ENCODE measurements at places on chromosomes 7 and 10.

DNA sequence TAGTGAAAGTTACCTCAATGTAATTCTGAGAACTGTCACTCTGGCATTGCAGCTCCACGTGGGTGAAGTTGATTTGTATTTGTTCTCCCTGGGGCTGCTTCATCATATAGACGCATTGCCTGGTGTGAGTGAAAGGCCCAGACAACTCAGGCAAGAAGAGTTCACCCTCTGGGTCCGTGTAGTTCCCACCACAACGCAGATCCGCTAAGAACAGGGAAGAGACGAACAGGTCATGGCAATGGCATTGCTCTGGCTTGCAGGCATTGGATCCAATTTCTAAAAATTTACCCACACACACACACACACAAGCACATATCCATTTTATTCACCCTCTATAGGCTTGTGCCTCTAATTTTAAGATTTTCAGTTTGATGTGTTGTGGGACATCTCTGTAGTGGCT lies 45.4 kb downstream of the CUBN start:
- DNase-seq = no peak

DNA sequence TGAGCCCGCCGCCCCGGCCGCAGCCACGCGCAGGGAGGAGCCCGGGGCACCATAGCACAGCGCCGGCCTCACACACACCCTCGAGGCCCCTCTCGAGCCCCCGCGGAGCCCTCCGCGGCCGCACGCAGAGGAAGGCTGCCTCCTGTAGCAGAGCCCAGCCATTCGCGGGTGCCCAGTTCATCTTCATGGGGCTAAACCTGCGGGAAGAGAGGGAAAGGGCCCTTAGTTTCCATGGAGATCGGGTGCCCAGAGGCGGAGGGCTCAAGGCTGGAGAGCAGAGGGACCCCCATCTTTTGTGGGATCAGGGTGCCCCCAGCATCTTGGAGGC lies 2.9 kb upstream of the SYCE1 start:
- DNase-seq = no peak

DNA sequence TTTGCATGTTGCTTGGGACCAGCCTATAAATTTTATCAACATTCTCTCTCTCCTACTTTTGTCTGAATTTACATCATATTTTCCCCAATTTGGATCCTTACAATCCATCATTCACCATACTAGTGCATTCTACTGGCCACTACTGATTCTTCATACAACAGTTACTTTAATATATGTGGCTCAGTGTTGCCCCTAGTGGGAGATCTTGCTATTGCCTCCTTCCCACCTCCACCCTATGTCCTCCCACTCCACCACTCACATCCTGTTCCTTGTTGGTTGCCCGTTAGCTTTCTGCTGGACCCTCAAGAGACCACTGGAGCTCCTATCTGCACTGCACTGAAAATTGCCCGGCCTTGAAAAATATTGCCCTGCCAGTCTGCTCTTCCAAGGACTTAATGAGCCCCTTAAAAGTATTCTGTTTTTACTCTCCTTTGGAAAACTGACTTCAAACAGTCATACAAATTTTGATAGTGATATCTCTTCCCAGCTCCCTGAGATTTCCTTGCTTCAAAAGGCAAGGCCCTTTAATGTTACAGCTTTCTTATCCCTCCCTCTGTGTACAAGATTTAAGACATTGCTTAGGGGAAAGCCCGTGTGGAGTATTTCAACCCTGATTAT lies 243.2 kb upstream of the TMEM229A start:
- DNase-seq = no peak

DNA sequence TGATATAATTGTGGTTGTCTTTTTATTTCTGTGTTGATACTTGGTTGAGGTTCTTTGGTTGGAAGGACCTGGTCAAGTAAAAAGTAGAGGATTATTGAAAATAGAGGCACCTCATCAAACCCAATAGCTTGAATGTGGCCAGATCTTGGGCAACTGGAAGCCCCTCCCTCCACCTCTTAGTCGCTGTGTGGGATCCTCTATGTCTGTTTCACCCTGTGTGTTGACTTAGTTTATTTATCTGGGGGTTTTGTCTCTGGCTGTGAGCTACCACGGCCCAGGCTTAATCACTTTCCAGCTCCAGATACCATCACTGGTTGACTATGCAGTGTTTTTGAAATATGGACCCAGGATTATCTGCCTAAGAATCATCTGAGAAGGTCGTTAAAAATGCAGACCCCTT lies 58.3 kb downstream of the AP3M1 start:
- DNase-seq = no peak

- DNase-seq = no peak
Observed at GRCh38 chr7:103116991-103117390, 31.9 kb downstream of the NAPEPLD start.

DNA sequence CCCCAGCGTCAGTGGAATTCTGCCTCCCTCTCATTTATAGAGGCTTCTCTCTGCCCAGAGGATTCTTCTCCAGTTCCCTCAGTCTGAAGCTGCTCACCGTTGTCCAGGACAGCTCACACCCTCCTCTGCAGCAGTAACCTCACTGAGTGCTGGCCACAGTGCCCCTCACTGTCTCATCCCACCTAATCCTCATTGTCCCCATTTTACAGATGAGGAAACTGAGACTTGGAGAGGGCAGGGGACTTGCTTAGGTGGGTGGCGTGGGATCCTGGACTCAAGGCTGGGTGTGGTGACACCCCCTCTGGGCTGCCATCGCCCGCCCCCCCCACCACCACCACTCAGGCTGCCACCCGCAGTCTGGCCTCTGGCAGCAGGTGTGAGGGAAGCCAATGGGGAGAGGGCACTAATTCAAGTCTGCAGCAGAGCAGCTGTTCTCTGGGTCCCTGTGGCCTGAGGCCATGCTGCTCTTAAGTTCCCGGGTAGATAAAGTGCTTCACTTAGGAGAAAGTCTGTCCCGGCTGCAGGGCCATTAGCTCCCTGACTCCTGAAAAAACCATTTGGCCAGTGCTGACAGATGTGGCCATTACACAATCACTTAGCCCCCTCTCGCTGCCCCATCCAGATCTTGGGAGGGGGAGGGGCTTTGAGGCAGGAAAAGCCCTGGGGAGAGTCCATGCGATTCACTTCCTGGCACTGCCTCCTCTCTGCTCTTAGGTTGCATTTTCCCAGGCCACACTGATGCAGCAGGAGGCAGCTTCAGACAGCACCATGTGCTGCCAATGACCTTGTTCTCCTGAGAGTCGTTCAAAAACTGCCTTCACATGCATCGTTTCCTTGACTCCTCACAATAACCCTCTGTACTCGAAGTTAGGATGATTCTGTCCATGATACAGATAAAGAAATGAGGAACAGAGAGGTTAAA lies 36.3 kb downstream of the DRGX start:
- no peak for DNase-seq

- DNase-seq = no peak
Observed at GRCh38 chr7:37990337-37990736, 69.9 kb downstream of the EPDR1 start.

GRCh38 chr7:45026013-45026412 lies 26.0 kb downstream of the CCM2 start:
- DNase-seq = peak; percentile 14

GRCh38 chr7:79298145-79298760 lies 155.2 kb downstream of the MAGI2 start:
- no peak for DNase-seq

DNA sequence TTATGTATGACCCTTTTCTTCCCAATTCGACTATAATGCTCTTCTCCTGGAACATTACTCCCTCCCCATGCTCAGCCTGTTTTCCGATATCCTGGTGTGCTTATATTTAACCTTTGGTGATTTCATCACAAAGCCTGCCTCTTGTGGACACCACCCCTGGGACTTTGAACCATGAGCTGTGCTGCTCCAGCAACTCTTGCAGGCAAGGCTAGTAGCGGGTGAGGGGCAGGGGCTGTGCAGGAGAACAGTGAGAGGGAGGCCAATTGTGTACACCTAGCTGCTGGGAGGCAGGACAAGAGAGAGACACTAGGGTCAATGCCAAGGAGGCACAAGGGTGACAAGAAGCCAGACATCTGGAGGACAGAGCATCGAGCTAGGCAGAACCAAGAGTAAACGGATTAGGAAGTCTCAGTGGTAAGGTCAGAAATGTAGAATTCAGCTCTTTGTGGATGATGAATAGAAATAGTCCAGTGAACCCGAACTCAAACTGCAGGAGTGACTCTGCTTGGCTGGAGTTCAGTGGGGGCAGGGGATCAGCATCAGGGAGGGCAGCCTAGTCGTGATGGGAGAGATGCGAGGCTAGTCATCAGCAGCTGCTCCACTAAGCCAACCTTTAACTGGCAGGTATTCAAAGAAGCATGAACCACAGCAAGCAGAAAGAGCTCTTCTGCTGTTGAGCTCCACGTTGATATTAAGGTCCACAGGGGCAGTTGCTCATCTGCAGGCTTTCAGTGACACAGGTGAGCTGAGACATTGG lies 31.0 kb upstream of the MKI67 start:
- DNase-seq = no peak

DNA sequence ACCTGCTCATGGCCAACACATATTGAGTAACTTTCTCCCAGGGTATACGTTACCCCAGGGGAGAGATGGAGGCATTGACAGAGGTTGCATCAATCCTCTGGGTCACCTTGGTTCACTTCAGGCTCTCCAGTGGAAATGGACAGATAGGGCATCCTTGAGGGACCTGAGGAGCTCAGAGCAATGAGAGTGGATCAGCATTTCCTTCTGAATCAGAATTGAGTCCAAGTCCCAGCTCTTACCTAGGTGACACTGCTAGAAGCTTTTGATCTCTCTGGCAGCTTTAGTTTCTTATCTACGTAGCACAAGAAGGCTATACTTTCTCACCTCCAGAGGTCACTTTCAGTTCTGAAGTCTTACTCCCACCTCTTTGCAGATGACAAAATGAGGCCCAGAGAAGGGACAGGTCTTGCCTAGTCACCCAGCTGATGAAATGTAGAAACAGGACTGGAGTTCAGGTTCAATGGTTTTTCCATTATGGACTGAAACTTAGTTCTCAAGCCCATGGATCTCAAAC lies 35.2 kb downstream of the PANK1 start:
- DNase-seq = no peak

DNA sequence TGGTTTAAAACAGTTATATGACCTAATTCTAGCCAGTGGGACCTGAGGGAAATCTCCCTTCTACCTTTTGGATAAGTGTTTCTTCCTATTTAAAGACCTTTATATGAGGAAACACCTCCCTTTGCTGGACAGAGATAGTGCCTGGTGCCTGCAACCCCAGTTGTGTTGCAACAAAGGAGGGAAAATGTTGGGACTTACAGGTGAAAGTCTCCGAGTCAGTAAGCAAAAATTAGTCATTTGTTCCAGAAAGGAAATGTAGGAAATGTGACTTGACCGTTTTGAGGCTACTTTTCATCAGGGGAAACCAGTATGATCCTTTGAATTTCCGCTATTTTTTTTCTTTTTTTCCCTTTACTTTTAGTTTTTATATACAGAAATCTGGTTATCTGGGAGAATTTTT lies 165.5 kb downstream of the DKK1 start:
- DNase-seq = no peak

- DNase-seq = no peak
Observed at GRCh38 chr7:142855756-142856564, 1.1 kb downstream of the EPHB6 start.

DNA sequence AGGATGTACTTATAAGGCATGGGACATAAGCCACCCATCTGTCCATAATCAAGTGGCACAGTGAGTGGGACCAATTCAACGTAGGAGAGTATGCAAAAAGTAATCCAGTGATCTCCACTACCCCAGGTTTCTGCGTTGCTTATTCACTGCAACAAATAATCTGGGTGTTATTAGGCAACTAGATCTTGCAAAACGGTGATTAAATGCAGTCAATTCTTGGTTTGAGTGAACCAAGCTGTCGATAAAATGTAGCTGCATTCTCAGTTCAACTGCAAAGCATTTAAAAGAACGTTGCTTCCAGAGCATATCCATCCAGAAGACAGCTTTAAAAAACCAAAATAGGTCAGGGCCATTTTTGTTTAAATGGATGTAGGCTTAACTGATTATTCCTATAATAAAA lies 5.0 kb downstream of the LSMEM1 start:
- no peak for DNase-seq

GRCh38 chr7:157898802-157899505 lies 562.1 kb downstream of the DNAJB6 start:
- DNase-seq = peak; percentile 19

DNA sequence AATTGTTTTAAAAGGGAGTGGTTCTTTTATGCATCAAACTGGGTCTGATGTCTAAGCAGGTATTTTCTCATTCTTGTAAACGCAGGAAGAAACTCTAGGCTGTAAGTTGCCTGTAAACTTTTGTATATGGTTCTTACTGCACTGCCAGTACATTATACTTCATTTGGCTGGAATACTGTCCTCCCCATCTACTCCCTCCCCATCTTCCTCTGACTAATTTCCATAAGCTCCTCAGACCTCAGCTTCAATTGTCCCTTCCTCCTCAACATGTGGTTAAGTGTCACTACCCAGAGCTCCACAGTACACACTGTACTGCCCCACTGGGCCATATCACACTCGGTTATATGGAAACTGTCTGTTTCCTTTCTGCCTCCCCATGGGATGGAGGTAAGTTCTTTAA lies 161.4 kb upstream of the MDFIC start:
- no peak for DNase-seq

DNA sequence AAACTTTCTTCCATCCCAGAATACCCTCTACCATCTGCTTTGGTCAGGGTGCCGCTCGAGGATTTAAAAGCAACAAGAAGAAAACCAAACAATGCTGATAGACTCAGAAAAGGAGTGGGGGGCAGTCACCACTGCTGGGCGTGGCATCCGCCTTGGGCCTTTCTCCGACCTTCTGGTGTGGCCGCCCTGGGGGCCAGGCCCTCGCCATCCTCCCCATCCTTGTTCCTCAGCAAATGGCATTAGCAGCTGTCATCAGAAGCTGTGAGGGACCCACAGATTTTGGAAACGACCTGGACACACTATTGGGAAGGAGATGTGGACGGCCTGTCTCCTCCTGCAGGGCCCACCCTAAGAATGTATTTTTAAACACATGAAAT lies 4.0 kb downstream of the ZNF511 start:
- DNase-seq = no peak

DNA sequence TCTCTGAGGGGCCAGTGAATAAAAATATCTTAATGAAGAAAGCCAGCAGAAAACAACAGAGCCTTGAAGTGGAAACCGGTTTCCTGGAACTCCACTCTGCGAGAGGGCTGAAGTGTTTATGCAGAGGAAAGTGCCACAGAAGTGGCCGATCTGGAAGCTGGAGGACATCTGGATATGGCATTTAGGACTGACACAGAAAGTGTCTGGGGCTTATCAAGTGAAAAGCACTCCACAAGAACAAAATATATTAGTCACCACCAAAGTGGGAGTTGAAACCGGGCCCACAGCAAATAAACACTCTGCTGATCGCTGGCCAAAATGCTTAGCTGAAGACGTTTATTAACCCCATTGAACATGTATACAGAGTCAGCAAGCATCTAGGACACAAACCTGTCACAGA lies 7.8 kb downstream of the NOD1 start:
- no peak for DNase-seq

DNA sequence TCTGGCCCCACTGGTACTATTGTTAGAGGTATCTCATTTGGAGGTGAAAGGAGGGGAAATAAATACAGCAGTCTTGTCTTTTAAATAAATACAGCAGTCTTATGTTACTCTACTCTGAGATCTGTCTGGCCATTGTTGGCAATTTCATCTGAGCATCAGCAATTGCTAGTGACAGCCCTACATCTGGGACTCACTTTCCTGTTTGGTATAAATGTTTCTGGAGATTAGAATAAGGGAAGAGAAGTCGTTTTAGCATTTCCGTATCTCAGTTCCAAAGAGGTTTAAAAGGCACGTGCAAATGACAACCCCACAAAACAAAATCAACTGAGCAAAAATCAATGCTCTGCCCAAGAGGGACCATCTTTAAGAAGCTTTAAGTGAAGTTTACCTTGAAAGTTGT lies 18.1 kb upstream of the CNNM2 start:
- DNase-seq = no peak

- DNase-seq = no peak
Observed at GRCh38 chr10:124849111-124849773, 47.6 kb downstream of the ABRAXAS2 start.

- DNase-seq = peak; percentile 86
Observed at GRCh38 chr7:128425850-128426249, 16.1 kb upstream of the IMPDH1 start.
